ENCODE measurements at places on chromosomes 2 and 18.

DNA sequence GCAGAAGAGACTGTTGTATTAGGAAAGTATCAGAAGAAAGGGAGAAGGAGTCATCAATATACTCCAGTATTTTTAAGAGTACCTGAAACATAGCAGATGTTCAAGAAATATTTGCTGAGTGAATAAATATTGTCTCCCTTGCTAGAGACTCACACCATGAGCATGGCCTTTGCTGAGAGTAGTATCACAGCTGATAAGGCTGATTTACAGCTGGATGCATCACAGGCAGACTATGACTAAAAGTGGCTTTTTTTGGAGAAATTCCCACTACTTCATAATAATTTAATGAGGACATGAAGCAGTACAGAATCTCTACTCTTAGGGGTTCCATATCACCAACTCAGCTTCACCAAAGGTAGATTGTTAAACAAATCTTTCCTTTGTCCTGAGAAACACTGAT, 373.3 kb downstream of the RBM43 start:
- DNase-seq: no peak

GRCh38 chr2:46521215-46521683, 41.9 kb downstream of the TMEM247 start:
- DNase-seq: peak; percentile 49

DNA sequence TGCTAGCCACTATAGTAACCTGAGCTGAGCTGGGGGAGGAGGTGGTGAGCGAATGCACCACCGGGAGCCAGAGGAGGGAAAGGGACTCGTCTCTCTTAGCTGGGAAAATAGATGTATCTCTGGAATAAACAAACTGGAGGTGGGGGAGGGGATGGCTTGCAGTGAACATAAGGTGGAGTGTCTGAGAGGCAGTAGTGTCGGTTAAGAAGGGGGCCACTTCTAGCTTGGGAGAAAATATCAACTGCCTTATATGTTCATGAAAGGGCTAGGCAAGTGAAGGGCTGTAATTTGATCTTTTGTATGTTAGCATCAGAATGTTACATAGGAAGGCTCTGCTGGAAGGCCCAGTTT, 2.2 kb downstream of the SETBP1 start:
- no peak for DNase-seq

DNA sequence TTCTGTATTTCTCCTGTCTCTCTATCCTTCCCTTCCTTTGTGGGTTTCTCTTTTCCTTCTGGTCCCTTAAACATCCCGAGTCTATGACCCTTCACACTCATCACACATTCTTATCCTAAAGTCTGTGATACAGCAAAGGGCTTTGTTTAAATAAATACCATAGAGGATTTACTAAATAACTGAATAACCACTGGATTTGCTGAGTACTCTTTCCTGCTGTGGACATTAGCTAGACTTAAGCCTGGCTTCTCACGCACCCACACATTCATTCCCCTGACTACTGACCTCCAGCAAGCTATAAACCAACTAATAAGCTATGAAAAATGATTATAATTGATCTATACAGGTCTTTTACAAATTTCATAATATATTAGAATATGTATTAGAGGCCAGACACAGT, 76.6 kb downstream of the COL4A3 start:
- DNase-seq: no peak

DNA sequence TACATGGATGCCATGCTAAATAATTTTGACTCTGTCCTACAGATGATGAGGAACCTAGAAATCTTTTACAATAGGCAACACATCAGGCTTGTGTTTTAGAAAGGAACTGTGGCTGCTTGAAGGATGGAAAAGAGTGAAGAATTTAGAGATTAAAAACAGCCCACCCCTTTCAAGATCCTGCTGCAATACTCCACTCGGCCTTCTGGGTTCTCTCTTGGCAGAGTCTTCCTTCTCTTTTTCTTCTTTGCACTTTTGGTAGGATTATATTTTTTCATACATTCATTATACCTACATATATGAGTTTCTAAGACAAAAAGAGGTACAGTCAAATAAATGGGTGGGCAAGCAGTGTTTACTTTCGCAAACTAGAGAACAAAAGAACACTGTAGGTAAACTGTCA, 474.3 kb downstream of the ERBB4 start:
- DNase-seq: no peak

DNA sequence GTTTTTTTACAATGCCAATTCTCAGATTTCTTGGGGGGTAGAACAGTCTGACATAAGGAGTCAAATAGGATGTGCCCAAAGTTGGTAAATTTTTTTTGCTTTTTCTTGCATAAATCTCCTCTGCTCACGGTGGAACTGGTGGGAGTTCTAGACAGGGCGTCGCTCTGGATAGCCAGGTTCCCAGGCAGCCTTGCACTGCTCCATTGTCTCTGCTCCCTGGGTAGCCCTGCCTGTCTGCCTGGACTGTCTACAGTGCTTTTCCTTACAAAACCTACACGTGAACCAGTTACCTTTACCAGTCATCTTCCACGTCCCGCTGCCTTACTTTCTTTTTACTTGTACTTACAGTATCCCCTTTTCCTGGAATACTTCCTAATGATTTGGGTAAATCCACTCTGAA, 117.1 kb downstream of the ZNF407 start:
- no peak for DNase-seq

- DNase-seq: no peak
These were observed 216.3 kb downstream of the RNF144A start for GRCh38 chr2:7133521-7133920.

DNA sequence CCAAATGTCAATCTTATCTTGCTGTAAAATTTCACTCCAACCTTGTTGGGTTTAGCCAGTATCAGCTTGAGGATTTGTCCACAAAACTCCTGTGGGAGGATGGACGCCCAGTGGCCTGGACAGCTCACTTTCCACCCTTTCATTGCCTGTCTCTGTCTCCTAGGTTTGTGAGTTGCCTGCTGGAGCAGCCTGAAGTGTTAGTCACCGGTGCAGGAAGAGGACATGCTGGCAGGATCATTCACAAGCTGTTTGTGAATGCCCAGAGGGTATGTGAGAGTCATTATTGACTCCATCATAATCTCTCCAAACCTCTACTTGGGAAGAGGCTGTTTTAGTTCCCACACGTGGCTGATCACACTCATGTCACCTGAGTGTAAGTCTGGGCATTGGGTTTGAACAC, 112.3 kb downstream of the RAB3GAP1 start:
- DNase-seq: no peak

DNA sequence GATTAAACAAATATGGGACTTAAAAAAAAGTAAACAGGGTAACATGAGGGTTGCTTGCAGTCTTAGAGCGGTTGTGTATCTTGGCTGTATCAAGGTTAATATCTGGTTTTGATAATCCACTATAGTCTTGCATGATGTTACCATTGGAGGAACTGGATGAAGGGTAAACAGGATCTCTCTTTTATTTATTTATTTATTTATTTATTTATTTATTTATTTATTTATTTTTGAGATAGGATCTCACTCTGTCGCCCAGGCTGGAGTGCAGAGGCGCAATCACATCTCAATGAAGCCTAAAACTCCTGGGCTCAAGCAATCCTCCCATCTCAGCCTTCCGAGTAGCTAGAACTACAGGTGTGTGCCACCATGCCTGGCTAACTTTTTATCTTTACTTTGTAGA, 42.9 kb upstream of the FAM124B start:
- no peak for DNase-seq

GRCh38 chr18:62119884-62120283, 67.0 kb downstream of the PIGN start:
- no peak for DNase-seq

DNA sequence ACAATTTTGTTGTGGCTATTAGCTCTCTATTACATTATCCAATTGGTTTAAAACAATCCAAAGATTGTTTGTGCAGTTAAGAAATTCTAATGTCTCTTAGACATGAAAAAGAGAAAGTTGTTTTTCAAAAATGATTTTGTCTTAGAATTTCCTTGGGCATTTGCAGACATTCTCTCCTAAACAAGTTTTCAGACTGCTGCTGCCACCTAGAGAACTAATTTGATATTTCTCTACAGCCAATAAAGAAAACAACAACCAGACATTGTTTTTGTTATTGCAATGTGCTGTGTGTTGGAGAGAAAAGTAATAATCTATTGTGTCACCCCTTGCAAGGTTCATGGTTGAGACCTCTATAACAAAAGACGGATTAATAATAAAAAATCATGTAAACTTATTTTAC, 119.0 kb upstream of the SYT4 start:
- no peak for DNase-seq

- no peak for DNase-seq
These were observed 2063.5 kb downstream of the SUCLG1 start for GRCh38 chr2:82395531-82395930.

DNA sequence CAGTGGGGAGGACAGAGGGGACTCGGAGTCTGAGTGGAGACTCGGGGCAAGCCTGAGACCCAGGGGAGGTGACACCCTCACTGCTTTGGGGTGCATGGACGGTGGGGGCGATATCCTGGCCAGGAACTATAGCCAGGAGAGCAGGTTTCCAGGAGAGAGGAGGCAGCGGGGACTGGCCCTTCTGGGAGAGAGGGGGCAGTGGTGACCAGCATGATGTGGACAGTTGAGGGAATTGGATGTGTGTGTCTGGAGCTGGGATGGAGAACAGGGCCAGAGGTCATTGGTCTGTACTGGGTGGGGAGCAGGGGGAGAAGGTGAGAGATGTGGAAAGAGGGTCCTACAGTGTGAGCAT, 63.6 kb downstream of the ACKR3 start:
- no peak for DNase-seq

GRCh38 chr18:52409727-52410126, 69.7 kb downstream of the DCC start:
- no peak for DNase-seq

GRCh38 chr2:216851486-216852090, 8.3 kb downstream of the TNP1 start:
- no peak for DNase-seq

GRCh38 chr2:199309973-199310372, 147.8 kb downstream of the SATB2 start:
- DNase-seq: no peak

- peak; percentile 89 for DNase-seq
These were observed 29.6 kb downstream of the ARL4C start for GRCh38 chr2:234467289-234467688.

- peak; percentile 34 for DNase-seq
These were observed 231.3 kb upstream of the TANK start for GRCh38 chr2:160928854-160929301.

DNA sequence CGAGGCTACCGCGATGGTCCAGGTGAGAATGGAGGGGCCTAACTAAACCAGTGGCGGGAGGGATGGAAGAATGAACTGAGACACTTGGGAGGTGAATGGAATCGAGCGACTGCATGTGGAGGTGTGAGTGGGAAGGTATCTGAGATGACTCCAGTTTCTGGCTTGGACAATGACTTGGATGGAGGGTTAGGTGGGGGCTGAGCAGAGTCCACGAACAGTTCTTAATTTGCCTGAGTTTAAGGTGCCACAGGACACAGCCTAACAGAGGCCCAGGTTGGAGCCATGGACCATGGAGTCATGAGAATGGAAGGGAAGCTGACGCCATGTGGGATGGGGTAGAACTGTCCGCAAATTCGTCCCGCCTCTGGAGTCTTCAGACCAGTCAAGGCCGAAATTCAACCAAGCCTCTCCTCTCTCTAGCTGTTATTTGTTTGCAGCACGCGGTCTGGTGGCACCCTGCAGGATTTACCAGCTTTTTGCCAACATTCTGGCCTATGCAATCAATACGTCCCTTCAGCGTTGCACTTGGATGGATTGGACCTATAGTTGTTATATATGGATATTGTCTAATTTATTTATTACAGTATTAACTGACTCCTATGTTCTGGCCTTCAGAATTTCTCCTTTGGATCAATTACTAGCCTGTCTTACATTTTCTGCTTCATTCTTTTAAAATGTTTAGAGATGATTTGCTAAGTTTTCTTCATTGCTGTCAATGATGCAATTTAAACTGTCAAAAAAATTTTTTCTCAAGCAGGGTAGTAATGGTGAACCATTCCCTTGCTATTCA, 940 bp upstream of the BOLA3 start:
- no peak for DNase-seq

- no peak for DNase-seq
These were observed 16.7 kb downstream of the IL1F10 start for GRCh38 chr2:113084249-113085000.

GRCh38 chr2:162524192-162524591, 180.3 kb downstream of the GCA start:
- DNase-seq: no peak

DNA sequence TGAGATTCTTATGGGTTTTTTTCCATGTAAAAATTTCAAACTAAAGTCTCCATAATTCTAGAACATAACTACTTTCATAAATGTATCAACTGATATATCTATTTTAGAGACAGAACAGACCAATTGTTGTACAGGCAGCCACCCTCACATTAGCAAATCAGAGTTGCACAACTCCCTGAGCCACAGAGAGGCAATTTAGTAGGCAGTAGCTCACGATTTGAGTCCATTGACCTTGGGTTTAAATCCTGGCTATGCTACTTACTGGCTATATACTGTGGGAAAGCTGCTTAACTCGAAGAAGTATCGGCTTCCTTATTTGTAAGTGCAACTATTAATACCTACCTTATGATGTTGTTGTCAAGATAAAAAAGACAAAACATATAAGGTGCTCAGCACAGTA, 16.2 kb downstream of the MTIF2 start:
- DNase-seq: no peak

- DNase-seq: peak; percentile 48
These were observed 47.6 kb upstream of the FAHD2A start for GRCh38 chr2:95354925-95355324.

- no peak for DNase-seq
These were observed 444.6 kb downstream of the RIT2 start for GRCh38 chr18:42670860-42671259.

- DNase-seq: peak; percentile 65
These were observed 2.6 kb upstream of the PTPN2 start for GRCh38 chr18:12886498-12887126.

- no peak for DNase-seq
These were observed 15.2 kb downstream of the SAP130 start for GRCh38 chr2:128012698-128013097.

- no peak for DNase-seq
These were observed 78.8 kb downstream of the MYL12B start for GRCh38 chr18:3340682-3341097.

DNA sequence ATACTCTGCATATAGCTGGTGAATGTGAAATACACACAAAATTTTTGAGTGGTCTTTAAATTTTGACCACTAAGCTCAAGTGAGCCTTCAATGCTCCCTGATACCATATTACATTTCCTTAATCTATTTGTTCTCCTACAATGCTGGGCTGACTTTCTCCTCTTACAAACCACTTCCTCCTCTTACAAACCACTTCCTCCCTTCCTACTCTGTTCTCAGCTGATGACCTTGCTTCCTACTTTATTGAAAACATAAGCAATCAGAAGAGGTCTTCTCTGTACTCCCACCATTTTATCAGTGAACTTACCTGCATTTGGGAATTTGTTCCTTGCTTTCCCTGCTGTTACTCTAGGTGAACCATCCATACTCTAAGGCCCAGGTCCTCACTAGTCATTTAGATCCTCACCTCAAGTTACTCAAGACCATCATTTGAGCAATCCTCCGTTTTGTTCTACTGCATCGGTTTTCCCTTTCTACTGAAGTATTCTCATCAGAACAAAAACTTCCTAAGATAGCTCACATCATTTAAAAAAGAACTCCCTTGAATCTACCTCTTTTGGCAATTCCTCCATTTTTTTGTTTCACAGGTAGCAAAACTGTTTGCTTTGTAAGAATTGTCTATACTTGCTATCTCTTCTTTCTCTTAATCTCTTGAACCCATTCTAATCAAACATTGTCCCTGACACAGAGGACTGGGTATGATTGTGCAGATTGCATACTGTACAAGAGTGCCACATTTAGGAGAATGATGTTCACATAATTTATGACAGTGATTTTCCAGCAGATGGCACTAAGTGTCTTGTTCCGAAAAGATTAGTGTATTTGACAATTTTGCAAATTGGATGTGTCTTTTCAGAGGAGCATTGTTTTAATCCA, 96.5 kb downstream of the EPB41L5 start:
- DNase-seq: no peak
